Activated CD4-positive, alpha-beta T cell treated with anti-CD3 and anti-CD28 coated beads for 1 hour (primary cell): ENCODE measurements at places on chromosomes 16 and 17.

DNA sequence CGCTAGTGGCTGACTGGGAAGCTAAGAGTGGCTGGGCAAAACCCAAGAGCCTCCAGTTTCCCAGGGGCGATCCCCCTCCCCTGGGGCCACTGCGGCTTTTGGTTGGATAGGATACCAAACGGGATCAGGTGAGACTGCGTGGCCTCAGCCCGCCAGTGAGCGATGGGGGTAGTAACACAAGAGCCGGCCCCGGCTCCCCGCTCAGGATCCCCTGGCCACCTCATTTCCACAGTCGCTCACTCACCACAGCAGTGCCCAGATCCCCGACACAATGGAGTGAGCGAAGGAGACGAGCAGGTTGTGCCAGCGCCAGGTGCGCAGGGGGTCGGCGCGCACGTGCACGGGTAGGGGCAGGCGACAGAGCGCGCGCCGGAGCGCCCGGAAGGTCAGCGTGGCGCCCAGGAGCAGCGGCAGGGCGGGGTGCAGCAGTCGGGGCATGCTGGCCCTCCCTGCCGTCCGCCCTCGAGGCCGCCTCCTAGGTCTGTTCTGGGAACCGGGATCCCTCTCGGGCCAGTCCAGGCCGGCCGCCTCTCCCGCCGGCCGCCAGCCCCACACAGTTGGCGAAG, 290 bp downstream of the TLCD1 start:
- DNase-seq: no peak

GRCh38 chr17:8029121-8029520, 9.7 kb upstream of the ALOX15B start:
- no peak for DNase-seq

DNA sequence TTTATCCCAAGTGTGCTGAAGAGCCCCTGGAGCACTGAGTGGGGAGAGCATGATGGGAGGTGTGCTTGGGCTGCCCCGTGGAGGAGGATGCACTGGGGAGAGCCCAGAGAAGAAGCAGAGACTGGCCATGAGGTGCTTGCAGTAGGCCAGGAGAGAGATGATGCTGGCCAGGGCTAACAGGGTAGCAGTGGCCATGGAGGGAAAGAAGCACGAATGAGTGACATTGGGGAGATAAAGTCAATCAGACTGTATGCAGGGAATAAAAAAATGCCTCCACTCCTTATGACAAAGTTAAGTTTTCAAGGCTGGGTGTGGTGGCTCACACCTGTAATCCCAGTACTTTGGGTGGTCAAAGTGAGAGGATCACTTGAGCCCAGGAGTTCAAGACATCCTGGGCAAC, 5.4 kb upstream of the TMEM220 start:
- no peak for DNase-seq

GRCh38 chr17:1873418-1873817, 43.6 kb downstream of the RPA1 start:
- DNase-seq: no peak

- peak; percentile 33 for DNase-seq
These were observed 32.7 kb downstream of the CDK5R1 start for GRCh38 chr17:32519228-32520103.

GRCh38 chr17:50816771-50817751, 18.3 kb upstream of the WFIKKN2 start:
- DNase-seq: peak; percentile 40

DNA sequence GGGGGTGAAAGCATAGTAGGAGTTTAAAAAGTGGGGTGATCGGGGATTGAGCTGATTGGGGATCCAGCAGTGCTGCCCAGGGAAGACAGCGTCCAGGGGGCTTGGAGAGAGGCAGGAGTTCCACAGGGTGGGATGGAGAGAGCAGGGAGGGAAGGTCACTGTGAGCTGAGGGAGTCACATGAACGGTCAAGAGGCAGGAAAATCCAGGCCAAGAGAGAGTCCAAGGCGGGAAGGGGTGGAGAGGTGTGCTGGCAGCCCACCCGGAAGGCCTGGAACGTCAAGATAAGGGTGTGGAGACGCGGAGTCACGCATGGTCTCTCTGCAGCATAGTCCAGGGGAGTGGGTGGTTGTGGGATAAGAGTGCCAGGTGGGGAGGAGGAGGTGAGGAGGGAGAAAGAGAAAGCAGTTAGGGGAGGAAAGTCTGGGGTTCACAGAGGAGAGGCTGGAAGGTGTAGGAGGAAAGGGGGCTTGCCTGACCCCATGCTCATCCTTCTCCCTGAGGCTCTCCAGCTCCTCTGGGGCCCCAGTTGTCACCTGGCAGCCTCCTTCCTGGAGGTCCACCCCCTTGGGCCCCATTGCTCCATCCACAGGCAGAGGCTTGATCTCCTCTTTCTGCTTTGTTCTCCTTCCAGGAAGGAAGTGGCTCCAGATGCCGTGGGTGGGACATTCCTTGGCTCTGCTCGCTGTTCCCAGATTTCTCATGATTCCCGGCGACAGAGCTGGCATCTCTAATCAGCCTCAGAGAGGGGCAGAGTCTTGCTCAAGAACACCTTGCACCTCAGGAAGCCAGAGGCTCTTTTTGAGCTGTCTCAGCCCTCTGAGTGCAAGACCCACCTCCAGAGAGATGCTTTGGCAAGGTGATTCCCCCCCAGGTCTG, 28.7 kb downstream of the CCR7 start:
- DNase-seq: no peak

DNA sequence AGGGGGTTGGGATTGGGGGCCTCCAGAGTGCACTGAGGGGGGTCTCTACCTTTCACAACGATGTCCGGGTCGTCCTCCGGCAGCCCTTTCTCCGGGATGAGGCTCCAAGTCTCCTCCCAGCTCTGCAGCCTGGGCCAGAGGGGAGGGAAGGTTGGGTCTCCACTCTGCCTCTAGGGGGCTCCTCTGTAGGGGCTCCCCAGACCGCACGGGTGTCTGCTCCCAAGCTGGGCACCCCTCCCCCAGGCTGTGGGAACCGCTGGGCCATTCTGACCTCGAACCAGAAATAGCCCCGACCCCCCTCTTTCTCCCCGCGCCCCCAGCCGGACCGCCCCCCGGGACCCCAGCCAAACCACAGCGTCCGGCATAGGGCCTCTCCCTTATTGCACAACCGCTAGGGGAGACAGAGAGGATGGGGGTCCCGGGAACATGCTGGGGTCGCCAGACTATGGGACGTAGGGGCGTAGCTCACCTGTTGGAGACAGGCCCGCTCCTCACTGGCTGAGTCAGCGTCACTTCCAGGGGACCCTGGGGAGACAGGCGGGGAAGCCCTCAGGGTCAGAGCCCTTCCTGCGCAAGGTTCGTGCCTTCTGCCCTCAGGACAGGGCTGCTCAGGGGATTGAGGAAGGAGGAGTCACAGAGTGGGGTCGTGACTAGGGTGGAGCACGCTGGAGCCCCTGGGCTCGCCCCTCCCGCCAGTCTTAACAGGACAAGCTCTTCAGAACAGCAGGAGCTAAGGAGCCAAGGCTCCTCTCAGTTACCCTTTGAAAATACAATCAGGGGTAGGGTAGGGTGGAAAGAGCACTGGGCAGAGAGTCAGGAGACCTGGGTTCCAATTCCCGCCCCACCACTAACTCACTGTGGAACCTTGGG, 2.7 kb downstream of the PLEKHH3 start:
- no peak for DNase-seq

DNA sequence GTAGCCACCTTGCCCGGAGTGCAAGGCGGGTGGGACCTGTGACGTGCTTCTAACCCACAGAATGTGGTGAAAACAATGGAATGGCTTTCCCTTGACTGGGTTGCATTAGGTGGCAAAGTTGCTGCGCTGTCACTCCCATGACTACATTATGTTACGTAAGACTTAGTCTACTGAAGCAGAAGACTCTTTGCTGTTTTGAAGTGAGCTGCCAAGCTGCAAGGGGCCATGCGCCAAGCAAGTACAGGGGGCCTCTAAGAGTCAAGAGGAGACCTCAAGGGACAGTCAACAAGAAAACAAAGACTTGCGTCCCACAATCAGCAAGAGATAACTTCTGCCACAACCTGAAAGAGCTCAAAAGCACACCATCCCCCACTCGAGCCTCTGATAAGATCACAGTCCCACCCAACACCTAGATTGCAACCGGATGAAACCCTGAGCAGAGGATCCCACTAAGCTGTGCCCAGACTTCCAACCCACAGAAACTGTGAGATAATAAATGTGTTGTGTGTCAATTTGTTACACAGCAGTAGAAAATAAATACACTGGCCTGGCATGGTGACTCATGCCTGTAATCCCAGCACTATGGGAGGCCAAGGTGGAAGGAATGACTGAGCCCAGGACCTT, 16.5 kb downstream of the ANKRD11 start:
- no peak for DNase-seq

DNA sequence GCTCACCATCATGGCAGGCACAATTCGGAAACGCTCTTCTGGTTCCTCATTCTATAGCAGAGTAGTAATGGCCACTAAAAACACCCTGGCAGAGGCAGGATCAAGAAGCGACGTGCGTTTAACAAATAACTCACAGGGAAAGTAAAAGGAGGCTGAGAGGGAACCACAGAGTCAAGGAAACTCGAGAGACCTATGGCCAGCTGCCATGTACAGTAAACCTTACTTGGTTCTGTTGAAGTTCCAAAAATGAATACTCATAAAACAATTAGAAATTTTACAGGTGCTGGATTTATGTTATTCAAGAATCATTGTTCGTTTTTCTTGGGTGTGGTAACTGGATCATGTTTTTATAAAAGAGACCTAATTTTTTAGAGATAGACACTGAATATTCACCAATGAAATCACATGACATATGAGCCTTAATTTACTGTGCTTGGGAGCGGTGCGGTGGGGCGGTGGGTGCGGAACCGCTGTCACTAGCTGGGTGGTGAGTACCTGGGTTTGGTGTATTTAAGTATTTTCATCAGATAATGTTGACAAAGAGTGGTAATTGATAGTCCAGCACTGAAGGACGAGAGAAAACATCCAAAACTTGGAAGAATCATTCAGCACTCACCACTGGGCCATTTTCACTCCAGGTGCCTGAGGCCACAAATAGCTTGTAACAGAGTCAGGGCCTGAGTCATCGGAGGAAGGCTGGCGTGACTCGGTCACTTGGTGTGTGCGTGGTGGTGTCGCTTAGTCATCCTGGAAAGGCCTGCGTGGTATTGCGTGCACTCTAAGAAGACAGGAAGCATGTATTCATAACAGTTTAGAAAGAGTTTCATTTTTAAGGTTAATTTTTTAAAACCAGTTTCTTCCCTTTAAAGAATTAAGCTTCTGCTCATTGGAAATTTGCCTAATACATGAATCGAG, 135.4 kb upstream of the CHMP6 start:
- DNase-seq: peak; percentile 75

DNA sequence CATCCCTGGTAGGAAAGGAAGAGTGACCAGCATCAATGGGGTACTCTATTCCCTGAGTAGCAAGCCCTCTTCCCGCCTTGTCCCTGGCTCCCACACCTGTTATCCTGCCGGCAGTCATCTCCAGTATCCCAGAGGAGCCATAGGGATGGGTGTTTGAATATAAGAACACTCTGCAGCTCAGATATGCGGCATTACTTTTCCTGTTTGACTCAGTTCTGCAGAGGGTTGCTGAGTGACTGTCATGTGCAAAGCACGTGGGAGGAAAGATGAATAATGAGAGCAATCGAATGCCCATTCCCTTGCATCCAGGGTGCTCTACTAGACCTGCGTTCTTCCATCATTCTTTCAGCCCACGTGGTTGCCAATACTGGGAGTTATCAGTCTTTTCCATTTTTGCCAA, 115.1 kb downstream of the PRKCB start:
- no peak for DNase-seq

DNA sequence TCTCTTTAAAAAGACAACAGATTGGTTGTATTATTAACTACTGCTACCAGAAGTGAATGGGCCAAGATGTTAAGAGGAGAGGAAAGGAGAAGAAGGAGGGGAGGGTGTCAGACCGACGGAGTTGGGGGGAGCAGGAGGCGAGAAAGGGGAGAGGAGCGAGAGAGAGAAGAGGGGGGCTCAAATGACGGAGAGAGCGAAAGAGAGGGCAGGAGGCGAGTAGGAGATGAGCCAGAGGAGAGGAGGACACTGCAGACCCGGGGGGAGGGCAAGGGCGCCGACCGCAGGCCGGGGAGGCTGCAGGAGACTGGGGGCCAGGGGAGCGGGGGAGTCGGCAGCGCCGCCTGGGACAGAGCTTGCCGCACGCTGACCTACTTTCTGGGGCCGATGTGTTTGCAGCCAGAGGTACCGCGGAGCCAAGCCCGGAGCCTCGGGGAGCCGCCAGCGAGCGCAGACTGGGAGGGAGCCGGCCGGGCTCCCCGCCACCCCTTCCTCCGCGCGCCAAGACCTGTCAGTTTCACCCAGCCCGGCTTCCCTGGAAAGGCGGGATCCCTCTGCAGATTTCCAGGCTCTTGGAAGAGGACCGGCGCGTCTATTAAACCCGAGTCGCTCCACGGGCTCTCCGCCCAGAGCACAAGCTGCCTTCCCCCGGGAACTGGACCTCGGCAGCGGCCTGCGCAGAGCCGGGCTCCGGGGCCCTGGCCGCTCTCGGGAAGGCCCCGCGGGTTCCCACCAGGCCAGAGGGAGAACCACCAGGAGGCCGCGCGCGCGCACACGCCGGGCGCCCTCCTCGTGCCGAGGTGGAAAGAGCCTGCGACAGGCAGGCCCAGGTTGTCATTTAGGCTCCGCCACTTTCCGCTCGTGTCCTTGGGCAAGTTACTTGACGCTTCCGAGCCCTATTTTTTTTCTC, 74.6 kb downstream of the CMC2 start:
- no peak for DNase-seq

DNA sequence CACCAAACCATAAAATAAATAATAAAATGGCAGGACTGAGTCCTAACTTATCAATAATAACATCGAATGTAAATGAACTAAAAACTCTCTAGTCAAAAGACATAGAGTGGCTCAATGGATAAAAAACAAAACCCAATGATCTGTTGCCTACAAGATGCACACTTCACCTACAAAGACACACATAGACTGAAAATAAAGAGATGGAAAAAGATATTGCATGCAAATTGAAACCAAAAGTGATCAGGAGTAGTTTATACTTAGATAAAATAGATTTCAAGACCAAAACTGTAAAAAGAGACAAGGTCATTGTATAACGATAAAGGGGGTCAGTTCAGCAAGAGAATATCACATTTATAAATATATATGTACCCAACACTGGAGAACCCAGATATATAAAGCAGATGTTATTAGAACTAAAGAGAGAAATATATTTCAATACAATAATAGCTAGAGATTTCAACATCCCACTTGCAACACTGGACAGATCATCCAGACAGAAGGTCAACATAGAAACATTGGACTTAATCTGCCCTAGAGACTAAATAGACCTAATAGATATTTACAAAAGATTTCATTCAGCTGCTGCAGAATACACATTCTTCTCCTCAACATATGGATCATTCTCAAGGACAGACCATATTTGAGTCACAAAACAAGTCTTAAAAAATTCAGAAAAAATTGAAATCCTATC, 29.8 kb downstream of the SLC47A2 start:
- no peak for DNase-seq

- no peak for DNase-seq
These were observed 19.7 kb downstream of the PITPNM3 start for GRCh38 chr17:6536566-6537065.

- DNase-seq: no peak
These were observed 36.2 kb downstream of the RAB11FIP4 start for GRCh38 chr17:31427684-31428083.

GRCh38 chr16:78134944-78135619, 35.6 kb downstream of the WWOX start:
- DNase-seq: no peak
